ENCODE measurements at places on chromosomes 16 and 17.

GRCh38 chr17:81303385-81303784 lies 8.3 kb upstream of the SLC38A10 start:
- no peak for DNase-seq

- DNase-seq, result no peak
These were observed 68.8 kb upstream of the FBXO47 start for GRCh38 chr17:39036009-39036408.

DNA sequence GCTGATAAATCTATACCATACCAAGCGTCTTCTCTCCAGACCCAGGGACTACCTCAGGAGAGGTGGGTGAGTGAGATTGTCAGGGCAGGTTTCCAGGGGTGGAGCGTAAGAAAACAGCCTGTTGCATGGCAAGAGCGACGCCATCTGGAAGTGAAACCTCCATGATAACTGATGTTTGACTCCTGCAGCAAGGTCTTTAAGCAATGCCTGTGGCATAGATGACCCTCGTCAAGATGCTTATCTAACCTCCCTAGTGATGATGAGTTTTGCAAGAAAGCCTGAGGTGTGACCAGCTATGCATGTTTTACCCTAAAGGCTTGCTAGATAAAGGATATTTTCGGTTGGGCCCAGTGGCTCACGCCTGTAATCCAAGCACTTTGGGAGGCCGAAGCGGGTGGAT lies 71.6 kb downstream of the GSG1L start:
- no peak for DNase-seq

- no peak for DNase-seq
These were observed 637 bp downstream of the PLCG2 start for GRCh38 chr16:81779536-81780320.

DNA sequence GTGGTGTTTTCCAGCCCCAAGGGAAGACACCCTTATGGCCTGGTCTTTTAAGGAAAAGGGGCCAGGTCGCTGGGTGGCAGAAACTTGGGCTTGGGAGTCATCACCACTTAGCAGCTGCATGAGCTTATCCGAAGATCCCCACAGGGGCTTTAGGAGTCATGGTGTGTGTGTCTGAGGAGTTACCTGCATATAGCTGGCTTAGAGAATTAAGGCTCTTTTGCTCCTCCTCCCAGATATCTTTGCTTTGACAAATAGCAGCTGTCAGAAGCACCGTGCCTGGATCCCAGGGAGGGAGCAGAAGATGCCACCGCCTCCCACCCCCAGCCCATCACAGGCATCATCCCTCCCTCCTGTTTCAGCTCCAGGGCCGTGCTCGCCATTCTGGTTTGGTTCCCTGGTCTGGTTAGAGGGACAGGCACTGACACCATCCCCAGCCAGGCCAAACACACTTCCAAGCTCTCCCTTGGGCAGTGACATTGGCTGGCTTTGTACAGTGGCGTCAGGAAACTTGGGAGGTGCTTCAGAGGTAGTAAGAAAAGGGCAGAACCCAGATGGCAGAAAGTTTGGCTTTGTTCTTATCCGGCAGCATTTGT lies 17.4 kb downstream of the LDHD start:
- no peak for DNase-seq

DNA sequence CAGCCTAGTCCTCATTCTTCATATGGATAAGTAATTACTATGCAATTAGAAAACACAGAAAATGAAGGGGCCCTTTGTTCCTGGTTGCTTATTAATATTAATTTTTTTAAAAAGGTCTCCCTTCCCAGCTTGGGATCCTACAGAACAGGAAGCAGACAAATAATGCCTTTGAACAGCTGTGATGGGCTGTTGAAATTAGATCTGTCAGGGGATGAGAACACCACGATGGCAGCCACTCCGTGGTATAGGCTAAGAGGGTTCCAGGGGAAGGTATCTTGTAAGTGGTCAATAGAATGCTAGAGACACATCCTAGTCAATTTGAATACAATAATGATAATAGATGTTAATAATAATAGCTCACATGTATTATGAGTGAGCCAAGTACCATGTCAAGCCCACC lies 83.1 kb downstream of the CCDC182 start:
- DNase-seq, result no peak

DNA sequence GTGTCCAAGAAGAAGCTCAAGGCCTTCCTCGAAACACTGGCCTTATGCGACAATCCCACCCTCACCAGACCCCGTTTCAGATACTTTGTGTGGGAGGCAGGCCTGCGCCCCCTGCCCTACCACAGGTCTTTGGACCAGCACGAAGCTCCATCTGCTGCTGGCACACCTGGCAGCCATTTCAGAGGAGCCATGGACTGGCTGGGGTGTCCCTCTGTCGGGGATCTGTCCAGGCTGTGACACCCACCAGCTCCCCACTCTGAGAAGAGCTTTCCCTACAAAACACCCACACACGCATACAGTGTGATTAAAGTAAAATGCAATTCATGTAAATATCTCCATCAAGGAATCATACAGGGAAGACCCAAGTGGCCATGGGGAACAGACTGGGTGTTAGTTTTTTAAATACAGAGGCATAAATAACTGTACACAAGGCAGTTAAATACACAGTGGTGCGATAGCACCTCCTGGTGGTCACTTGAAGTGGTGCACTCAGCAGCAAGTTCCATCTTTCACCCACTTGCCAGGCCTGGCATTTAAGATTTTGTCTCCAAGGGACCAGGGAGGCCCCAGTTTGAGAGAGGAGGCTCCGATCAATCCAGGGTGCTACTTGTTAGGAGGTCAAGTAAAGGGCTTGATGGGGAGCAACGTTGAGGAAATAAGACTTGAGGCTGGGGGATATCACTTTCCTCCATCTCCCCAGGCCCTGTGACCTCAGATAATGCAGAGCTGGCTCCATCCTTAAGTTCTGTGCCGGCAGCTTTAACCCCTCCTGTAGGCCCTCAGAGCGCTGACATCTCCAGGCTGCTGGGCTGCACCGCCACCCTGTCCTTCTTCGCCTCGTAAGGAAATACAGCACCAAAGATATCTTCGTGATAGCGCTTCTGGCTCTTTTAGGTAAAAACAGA lies 43.6 kb downstream of the NOS2 start:
- no peak for DNase-seq

- DNase-seq, result no peak
These were observed 2.4 kb downstream of the CD2BP2 start for GRCh38 chr16:30352488-30353401.

- no peak for DNase-seq
These were observed 473.9 kb downstream of the TOX3 start for GRCh38 chr16:52073024-52073423.

GRCh38 chr16:20850981-20851380 lies 44.7 kb downstream of the REXO5 start:
- no peak for DNase-seq

DNA sequence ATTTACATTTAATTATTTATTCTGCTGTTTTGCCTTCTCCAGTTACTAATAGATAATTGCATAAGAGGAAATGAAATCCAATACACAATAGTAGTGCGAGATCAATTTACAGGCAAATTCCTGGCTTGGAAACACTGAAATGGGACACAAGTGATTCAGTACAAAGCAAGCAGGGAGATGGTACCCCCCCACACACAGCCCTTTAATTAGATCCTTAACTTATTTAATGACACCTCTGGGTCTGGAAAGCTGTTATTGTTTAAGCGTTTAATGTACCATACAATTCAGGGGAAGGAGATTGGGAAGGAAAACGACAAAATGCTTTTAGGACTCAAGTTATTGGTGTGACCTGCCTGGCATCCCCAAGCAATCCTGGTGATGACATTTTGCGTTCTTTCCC lies 318.2 kb downstream of the NPIPA8 start:
- DNase-seq, result no peak

- DNase-seq, result no peak
These were observed 141.9 kb upstream of the CDH5 start for GRCh38 chr16:66224626-66225025.

DNA sequence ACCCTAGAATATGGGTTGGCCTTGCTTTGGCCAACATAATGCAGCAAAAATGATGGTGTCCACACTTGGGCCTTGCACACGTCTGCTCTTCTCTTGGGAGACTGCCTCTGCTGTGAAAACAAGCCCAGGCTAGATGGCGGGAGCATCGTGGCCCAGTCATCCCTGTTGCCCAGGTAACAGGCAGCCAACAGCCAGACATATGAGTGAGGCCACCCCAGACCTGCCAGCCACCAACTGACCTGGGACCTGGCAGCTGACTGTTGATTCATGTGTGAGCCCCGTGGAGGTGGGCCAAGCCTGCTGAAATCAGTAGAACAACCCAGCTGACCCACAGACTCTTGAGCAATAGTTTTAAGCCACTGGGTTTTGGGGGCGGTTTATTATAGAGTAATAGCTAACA lies 39.4 kb upstream of the CDH3 start:
- no peak for DNase-seq

- DNase-seq, result no peak
These were observed 7.7 kb downstream of the ST6GALNAC1 start for GRCh38 chr17:76635659-76636360.

- DNase-seq, result no peak
These were observed 59.0 kb downstream of the NDE1 start for GRCh38 chr16:15708997-15709396.

DNA sequence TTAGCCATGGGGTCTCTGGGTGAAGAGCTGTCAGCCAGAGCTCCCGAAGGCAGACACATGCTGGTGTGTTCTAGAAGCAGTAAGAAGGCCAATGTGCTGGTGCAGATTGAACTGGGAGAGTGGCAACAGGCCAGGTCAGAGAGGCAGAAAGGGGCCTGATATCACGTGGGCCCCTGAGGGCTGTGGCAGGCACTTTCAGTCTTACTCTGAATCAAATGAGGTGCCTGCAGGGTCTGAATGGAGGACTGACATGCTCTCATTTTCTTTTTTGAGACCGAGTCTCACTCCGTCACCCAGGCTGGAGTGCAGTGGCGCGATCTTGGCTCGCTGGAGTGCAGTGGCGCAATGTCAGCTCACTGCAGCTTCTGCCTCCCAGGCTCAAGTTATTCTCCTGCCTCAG lies 293.8 kb downstream of the ABCC12 start:
- no peak for DNase-seq
